Right renal cortex interstitium (tissue), 3 donors: ENCODE measurements at places on chromosomes 12 and 14. TPM values are rescaled to one million over a fixed set of nuclear protein-coding genes. Genes with fewer than 3 reads are reported as not detected.

The ITGA7 gene
- 22.3 TPM for polyA plus RNA-seq

The OTUB2 gene
- 4.3 TPM for polyA plus RNA-seq

The SERPINA12 gene
- polyA plus RNA-seq: 0.23 TPM

The SPIC gene
- not detected for polyA plus RNA-seq

The LBHD2 gene
- polyA plus RNA-seq: not detected

The THTPA gene
- polyA plus RNA-seq: 14.2 TPM

The MYF6 gene
- 0.17 TPM for polyA plus RNA-seq

The SMOC1 gene
- polyA plus RNA-seq: 2.0 TPM

The MYH6 gene
- 0.19 TPM for polyA plus RNA-seq

The STON2 gene
- 45.5 TPM for polyA plus RNA-seq

The LRP6 gene
- polyA plus RNA-seq: 66.9 TPM

The EMC9 gene
- 15.3 TPM for polyA plus RNA-seq

The HCAR2 gene
- polyA plus RNA-seq: 0.24 TPM

The TPH2 gene
- polyA plus RNA-seq: not detected

The KLRF1 gene
- polyA plus RNA-seq: 0.55 TPM

The GAS2L3 gene
- 18.3 TPM for polyA plus RNA-seq

The DAD1 gene
- polyA plus RNA-seq: 244 TPM

The YAF2 gene
- 31.9 TPM for polyA plus RNA-seq

The GLT1D1 gene
- polyA plus RNA-seq: 2.2 TPM

The RNU6-7 gene
- not detected for polyA plus RNA-seq

The LPAR5 gene
- 0.75 TPM for polyA plus RNA-seq

The ALDH2 gene
- polyA plus RNA-seq: 92.6 TPM

The NFATC4 gene
- 49.7 TPM for polyA plus RNA-seq

The RDH12 gene
- polyA plus RNA-seq: 0.38 TPM

The TMEM52B gene
- 173 TPM for polyA plus RNA-seq

The TTC9 gene
- polyA plus RNA-seq: 3.1 TPM

The AQP2 gene
- polyA plus RNA-seq: 97.4 TPM

The APOLD1 gene
- 8.9 TPM for polyA plus RNA-seq

The GRIP1 gene
- 24.5 TPM for polyA plus RNA-seq

The DHRS4L2 gene
- polyA plus RNA-seq: 37.2 TPM

The BDKRB2 gene
- 3.3 TPM for polyA plus RNA-seq

The ZFYVE26 gene
- polyA plus RNA-seq: 15.7 TPM

The RPGRIP1 gene
- polyA plus RNA-seq: 0.65 TPM

The MYRFL gene
- polyA plus RNA-seq: 1.9 TPM

The IL22 gene
- not detected for polyA plus RNA-seq

The MANSC4 gene
- polyA plus RNA-seq: 0.25 TPM

The OR6C75 gene
- polyA plus RNA-seq: not detected

The CFAP54 gene
- polyA plus RNA-seq: 2.3 TPM

The MED6 gene
- polyA plus RNA-seq: 40.8 TPM

The MSI1 gene
- 18.3 TPM for polyA plus RNA-seq

The GLI1 gene
- polyA plus RNA-seq: 15.9 TPM

The PTCSC3 gene
- 0.43 TPM for polyA plus RNA-seq
